ENCODE measurements at places on chromosomes 7 and 10.

- no peak for DNase-seq
Measured at GRCh38 chr7:98779800-98780587, 89.8 kb downstream of the TMEM130 start.

- DNase-seq = no peak
Measured at GRCh38 chr7:157418204-157419034, 81.6 kb downstream of the DNAJB6 start.

DNA sequence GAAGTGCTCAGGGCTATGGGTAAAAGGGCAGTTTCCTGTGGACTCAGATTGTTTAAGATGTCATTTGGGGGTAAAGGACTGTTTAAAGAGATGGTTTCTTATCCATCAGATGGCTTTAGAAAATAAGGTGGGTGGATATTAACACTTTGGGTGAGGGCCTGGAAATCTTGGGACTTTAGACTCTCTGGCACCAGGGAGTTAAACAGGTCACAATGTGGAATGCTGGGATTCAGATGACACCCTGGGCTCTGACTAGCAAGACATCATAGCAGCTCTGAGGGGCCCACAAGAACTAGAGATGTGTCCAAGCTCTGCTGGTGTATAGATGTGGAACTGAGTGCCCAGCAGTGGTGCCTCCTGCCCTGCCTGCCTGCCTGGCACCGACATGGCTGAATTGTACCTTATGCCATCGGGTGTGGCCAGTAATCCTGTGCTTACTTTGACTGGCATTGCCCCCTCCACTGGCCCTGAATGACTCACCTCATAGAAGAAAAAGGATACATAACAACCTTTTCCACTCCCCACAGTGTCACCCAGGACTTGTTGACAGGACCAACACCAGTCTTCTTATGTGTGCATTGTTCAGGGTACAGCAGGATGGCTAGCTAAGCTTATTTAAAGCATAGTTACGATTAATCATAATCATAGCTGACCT lies 100.0 kb upstream of the PRR15 start:
- DNase-seq = no peak

GRCh38 chr7:140686921-140687320 lies 9.6 kb upstream of the NDUFB2 start:
- no peak for DNase-seq

DNA sequence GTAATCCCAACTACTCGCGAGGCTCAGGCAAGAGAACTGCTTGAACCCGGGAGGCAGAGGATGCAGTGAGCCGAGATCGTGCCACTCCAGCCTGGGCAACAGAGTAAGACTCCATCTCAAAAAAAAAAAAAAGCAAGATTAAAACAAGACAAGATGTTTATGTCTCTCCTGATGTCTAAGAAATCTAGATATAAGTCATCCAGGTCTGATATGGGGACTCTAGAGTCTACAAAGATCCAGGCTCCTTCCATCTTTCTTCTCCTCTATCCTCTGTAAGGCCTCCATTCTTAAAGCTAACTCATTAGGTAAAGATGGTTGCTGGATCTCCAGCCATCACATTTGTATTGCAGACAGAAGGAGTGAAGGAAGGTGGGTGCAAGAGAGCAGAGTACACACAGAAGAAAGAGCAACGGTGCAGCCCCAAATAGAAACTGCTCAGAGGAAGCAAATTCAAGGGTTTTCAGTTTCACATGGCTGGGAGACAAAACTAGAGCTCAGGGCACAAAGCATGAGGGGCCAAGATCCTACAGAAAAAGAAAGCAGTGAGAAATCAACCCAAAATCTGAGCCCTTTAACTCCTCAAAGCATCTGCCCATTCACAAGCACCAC lies 57.6 kb downstream of the USP6NL start:
- DNase-seq = no peak

GRCh38 chr7:45601816-45602540 lies 27.8 kb downstream of the ADCY1 start:
- no peak for DNase-seq

- no peak for DNase-seq
Measured at GRCh38 chr7:20401861-20402746, 71.4 kb downstream of the ITGB8 start.

DNA sequence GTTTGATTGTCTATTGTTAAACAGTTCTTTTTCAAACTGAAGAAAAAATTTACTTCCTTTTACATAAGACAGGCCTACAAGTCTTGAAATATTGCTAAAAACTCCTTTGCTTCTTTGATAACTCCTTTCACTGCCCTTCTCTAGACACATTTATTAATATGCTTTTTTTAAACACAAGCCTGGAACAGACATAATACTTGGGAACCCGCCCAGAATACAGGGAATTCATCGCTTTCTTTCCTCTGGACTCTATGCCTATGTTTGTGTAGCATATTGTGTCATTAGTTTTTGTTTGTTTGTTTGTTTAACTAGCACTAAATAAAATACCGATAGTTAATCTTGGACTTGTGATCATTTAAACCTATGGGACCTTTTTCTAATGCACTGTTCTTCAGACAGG lies 42.4 kb upstream of the ABCB4 start:
- no peak for DNase-seq

DNA sequence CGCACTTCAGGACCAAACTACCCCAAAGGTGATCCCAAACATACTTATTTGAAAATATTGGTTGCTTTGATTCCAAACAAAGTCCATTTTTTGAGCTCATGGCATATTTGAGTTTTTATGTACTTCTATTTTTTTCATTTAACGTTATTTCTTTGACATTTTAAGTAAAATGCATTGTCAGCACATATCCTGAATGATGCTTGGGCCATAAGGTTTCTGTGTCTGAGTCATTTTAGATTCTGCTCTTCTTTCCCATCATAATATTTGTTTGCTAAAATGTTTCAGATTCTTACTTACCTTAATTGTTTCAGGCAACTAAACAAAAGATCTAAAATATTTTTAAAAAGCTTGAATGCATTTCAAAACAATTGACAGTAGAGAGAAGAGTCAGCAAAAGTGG lies 998.2 kb downstream of the REEP3 start:
- DNase-seq = no peak

DNA sequence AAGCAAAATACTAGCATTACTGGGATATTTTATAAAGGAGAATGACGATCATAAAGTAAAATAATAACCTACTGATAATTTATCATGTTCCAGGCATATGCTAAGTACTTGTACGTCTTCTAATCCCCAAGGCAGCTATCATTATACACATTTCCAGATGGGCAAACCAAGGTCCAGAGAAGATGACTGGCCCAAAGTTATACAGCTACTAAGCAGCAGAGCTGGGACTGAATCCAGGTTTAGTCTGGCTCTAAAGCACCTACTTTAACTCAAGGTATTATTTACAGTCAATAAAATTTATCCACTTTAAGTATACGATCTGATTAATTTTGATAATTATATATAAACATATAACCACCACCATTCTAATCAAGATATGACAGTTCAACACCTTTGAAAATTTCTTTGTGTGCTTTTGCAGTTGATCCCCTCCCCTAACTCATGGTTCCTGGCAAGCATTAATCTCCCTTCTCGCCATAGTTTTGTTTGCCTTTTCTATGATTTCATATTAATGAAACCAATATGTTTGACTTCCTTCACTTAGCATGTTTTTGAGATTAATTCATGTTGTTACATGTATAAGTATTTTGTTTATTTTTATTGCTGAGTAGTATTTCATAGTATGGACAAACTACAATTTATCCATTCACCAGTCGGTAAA lies 126.7 kb downstream of the CPEB3 start:
- DNase-seq = no peak

DNA sequence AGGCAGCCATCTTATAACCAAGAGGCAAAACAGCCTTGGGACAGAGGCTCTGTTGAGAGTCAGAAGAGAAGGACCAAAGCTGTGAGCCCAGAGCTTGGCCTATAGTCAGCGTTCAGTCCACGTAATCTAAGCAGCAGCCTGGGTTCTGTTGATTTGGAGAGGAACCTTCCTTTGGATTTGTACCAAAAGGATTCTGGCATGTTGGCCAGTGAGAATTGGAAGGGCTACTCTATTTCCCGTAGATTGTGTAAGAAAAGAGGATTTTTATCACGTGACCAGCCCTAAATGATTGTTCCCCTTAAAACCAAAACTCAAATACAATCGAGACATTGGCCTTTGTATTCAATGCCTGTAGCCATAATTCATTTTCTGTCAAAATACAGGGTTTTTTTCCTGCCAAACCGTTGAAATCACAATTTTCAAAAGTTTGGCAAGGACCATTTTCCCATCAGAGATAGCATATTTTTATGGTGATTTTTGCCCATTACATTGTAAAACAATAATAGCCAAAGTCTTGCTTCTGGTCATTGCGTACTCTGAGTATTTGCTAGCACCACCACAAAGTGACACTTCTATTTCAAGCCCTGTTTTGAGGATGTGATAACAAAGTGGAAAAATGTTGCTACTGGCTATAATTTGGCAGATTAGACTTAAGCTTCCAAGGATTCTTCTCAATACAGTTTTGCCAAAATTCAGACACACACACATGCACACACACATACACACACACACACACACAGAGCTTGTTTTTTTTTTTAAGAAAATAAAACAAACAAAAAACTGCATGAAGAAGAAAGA lies 23.1 kb upstream of the BMPER start:
- DNase-seq = no peak

DNA sequence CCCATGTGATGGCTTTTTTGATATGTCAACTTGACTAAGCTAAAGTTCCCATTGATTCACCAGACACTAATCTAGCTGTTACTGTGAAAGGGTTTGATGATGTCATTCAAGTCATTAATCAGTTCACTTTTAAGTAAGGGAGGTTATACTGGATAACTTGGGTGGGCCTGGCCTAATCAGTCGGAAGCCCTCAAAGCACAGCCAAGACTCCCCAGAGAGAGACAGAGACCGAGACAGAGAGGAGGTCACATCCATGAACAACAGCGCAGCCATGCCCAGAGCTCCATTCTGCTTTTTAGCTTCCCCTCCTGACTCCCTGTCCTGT lies 103.4 kb downstream of the TRIL start:
- no peak for DNase-seq

DNA sequence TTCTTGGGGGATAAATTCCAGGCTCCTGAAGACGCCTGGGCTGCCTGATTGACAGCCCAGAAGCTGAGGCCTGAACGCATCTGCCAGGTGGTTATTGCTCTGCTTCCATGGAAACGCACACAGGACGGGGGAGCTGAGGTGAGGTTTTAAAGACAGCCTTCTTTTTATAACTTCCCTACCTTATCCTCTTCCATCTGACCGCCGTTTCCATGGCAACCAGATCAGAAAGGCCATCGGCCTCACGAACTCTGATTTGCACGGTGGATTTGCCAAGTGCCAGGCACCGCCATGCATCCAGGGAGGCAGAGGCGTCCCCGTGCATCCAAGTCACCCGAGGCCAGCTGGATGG lies 260.9 kb downstream of the ADARB2 start:
- no peak for DNase-seq

- no peak for DNase-seq
Measured at GRCh38 chr10:50809596-50809995, 69.9 kb downstream of the ASAH2B start.

DNA sequence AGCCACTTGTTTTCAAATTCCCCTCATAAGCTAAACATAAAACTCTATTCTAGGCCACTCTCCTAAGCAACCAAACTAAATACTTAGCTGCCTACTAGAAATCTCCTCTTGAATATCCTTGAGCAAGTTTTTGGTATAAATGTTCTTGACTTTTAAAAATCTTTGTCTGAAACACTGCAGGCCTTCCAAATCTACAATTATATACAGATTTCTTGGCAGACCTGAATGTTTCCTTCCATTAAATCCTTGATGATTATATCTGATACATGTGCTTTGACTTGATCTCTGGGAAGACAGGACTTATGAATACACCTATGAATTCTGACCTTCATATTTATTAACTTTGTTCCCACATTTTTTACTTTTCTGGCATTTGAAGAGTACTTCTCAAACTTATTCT lies 314.5 kb downstream of the CACNA2D1 start:
- DNase-seq = no peak

DNA sequence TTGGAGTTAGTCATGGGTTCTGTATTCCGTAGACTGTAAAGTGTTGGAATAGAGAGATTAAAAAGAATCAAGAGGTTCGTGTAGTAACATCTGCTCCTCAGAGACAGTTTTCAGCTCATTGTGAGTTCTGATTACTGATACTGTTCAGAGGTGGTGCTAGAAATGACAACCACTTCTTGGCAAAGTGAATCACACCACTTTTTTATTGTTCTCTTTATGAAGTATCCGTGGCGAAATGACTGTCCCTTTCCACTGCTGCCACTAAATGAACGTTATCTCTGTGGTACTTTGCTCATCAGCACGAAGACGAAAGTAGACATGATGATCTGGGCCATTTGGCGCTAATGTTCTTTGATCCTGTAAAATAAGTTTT lies 860 bp downstream of the RPP30 start:
- peak; percentile 25 for DNase-seq

DNA sequence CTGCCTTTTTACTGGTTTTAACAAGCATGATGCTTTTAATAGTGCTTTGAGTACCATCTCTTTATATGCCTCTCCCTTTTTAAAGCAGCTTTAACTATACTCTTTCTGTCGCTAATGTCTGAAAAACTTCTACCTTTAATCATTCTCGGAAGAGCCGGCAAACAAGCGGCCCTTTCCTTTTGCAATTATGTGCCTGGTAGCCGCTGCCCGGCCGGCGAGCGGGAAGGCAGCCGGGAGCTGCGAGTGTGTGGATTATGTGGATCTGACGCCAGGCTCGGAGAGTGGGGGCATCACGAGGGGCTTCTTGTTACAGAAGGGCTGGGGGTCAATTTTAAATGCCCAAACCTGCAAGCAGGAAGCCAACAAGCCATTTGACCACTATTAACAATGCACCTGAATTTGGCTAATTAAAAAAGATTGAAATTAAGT lies 120.9 kb downstream of the BUB3 start:
- DNase-seq = no peak

Measured in stimulated activated naive CD4-positive, alpha-beta T cell treated with Interleukin-2 at 50 U/mL for 16 hours (primary cell).